ENCODE measurements at places on chromosomes 5 and 9.

GRCh38 chr5:57494104-57495098 is 11.8 kb upstream of the ACTBL2 start:
- DNase-seq = peak; percentile 38

GRCh38 chr5:80615266-80615914 is 39.1 kb upstream of the MSH3 start:
- no peak for DNase-seq

DNA sequence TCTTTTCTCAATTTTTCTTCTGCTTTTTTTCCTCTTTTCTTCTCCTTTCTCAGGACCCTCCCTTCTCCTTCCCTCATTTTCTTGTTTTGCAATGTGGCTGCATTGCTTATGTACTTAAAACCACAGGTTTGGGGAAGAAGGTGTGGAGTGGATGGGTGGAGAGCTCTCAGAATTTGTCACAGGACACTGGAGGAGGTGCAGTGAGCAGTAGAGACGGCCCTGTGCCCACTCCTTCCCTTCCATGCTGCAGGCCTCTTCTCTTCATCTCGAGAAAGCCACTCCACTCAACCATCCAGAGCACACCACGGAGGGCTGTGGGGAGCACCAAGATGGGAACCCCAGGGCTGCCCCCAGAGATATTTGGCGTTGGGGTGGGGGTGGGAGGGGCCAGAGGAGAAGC is 92.3 kb downstream of the FSTL4 start:
- DNase-seq = no peak

DNA sequence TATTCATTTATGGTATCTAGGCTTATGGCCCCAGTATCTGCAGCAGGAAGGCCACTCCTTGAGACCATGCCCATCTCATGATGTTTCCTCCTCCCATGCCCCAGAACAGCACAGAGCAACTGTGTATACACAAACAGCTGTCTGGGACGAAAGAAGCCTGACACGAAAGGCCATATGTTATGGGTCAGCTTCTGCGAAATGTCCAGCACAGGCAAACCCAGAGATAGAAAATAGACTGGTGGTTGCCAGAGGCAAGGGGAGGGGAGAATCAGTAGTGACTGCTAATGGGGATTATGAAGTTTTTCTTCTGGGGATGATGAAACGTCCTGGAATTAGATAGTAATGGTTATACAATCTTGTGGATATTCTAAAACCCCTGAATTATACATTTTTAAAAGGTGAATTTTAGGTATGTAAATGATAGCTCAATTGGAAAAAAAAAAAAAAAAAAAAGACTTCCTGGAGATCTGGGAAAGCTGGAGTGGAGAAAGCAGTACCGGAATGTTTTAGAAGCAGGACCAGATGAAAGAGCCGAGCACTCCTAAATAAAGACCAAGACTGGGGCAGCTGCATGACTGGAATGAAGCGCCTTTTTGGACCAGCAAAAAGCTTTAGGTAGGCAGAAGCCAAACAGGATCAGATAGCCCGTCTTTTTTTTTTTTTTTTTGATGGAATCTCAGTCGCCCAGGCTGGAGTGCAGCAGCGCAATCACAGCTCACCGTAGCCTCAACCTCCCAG is 29.2 kb downstream of the PCDHGC5 start:
- DNase-seq = no peak

GRCh38 chr5:165560648-165561047 is 2055.2 kb downstream of the MAT2B start:
- DNase-seq = no peak

- DNase-seq = peak; percentile 32
These were observed 1.3 kb upstream of the PHPT1 start for GRCh38 chr9:136847826-136848392.

DNA sequence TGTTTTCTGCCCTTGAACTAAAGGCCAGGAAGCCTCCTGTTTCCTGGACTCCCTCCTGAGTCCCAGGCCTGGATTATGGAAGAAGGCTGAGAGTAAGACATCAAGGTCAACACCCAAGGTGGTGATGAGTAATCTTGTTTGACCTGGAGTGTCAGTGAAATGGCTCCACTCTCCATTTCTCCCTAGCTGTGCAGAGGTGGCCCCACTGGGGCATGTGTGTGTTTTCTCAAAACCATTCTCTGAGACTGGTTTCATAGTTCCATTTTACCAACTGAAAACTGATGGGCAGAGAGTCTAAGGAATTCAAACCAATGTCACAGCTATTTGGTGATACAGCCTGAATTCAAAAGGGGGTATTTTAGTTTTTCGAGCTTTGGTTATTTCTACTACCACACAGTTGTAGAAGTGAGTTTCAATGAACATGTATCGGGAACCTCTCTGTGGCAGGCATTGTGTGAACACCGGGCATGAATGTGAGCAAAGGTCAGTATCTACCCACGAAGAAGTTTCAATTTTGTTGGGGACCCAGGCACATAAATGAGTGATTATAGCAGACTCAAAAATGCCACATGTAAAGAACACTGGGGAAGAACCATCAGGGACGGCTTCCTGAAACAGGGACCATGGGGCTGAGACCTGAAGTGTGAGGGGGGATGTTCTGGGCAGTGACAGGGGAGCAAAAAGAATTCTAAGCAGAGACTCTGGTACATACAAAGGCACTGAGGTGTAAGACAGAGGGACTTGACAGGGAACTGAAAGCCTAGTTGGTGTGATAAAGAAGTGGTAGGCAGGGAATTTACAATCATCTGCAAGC is 269.6 kb upstream of the KLF4 start:
- no peak for DNase-seq

GRCh38 chr9:112378328-112379176 is 1.4 kb upstream of the HSDL2 start:
- DNase-seq = peak; percentile 32

GRCh38 chr5:123425431-123425830 is 2.2 kb upstream of the CEP120 start:
- no peak for DNase-seq

DNA sequence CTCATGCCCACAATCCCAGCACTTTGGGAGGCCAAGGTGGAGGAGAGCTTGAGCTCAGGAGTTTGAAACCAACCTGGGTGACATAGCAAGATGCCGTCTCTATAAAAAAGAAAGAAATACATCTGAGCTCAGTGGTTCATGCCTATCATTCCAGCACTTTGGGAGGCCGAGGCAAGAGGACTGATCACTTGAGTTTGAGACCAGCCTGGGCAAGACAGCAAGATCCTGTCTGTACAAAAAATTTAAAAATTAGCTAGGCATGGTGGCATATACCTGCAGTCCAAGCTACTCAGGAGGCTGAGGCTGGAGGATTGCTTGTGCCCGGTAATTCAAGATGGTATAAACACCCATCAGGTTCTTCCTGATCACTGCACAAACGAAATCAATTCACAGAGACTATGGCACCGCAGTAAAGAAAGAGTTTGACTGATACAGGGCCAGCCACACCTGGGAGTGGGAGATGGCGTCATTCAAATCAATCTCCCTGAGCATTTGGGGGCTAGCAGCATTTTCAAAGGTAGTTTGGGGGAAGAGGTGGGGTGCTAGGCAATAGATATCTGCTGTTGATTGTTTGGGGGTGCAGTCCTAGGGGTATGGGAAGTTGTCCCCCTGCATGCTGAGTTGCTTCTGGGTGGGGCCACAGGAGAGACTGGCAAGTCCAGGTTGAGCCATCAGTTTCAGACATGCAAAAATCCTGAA is 169.2 kb downstream of the TTC39B start:
- DNase-seq = no peak

GRCh38 chr9:73348471-73348870 is 196.8 kb downstream of the ANXA1 start:
- no peak for DNase-seq

- DNase-seq = no peak
These were observed 10.6 kb upstream of the AJM1 start for GRCh38 chr9:136831720-136832104.

- DNase-seq = no peak
These were observed 107.2 kb upstream of the ZNF462 start for GRCh38 chr9:106755736-106756135.

- no peak for DNase-seq
These were observed 751.2 kb upstream of the ZNF608 start for GRCh38 chr5:125497651-125498050.

- DNase-seq = no peak
These were observed 124.6 kb downstream of the TARS1 start for GRCh38 chr5:33565324-33565723.

- DNase-seq = no peak
These were observed 998 bp downstream of the SLC23A1 start for GRCh38 chr5:139381837-139382761.

- DNase-seq = no peak
These were observed 13.7 kb upstream of the GRIA1 start for GRCh38 chr5:153476767-153477166.

- DNase-seq = no peak
These were observed 308.4 kb downstream of the MSX2 start for GRCh38 chr5:175032741-175033151.

DNA sequence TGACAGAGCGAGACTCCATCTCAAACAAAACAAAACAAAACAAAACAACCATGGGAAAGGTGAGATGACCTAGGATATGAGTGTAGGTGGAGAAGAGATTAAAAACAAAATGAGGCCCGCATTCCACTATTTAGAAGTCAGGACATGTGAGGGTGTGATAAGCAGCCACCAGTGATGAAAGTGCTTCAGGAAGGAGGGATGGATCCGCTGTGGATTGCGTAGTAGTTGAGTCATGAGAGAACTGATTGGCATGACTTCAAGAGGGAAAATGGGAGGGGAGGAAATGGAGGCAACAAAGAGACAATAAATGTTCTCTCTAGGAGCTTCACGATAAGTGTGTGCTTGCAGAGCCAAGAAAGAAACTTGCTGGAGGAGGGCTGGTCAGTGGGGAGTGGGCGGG is 367.6 kb downstream of the ARL15 start:
- no peak for DNase-seq

DNA sequence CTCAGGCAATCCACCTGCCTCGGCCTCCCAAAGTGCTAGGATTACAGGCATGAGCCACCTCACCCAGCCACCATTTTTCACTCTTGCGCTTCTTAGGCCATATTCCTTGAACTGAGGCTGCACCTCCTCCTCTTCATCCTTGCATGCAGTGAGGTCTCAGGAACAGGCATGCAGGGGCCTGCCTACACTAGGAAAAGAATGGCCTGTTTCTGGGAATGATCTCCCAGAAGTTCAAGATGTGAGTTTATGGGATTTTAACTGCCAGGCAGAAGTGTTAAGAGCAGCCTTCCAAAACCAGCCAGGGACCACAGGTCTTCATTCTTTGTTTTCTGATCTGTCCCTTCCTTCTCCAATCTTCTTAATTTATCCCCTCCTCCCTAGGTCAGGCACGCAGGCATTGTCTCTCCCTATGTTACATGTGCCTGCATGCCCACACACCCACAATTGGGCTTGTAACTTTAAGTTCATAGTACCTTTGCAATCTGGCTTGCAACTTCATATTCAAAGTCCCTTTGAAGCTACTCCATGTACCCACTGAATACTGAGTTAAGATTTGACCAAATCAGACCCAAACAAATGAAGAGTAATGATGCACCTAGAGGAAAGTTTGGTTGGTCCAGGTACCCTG is 10.5 kb upstream of the HSPA4 start:
- no peak for DNase-seq

GRCh38 chr5:41196197-41196596 is 17.1 kb downstream of the C6 start:
- DNase-seq = no peak

DNA sequence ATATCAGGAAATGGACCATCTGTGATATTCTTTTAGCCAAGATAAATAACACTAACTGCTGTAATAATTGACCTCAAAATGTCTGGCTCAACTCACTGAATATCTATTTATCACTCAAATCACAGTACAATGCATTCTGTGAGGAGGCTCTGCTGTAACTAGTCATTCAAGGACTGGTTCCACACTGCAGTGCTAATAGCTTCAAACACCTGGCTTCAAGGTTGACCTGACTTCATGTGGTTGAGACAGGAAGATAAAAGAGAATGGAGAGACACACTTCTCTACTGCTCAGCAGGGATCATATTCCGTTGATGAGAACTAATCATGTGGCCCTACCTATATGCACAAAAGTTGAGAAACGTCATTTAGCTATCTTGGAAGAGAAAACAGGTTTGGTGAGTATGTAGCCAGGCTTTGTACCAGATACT is 3.4 kb upstream of the RHOBTB3 start:
- DNase-seq = no peak

DNA sequence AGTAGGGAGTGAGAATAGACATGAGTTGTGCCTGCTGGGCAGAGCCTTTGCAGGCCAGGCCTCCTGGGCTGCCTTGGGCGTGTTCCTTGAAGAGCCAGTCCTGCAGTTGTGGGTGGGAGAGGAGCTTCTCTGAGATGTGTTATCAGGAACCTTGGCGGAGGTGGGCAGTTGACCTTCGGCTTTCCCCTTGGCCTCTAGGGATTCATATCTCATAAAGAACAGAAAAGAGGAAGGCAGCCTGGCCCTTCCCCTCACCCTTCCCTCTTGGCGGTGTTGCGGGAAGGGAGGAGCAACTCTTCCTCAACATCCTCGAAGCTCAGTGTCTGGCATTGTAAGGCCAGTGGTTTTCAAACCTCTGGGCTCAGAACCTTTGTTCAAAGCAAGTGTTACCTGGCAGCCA is 59.2 kb downstream of the DAPK1 start:
- no peak for DNase-seq

GRCh38 chr5:110085826-110086225 is 396.1 kb downstream of the MAN2A1 start:
- no peak for DNase-seq

- DNase-seq = no peak
These were observed 1.0 kb downstream of the ZDHHC11 start for GRCh38 chr5:849651-850301.

- DNase-seq = no peak
These were observed 899 bp upstream of the RAPGEF6 start for GRCh38 chr5:131635684-131636572.

DNA sequence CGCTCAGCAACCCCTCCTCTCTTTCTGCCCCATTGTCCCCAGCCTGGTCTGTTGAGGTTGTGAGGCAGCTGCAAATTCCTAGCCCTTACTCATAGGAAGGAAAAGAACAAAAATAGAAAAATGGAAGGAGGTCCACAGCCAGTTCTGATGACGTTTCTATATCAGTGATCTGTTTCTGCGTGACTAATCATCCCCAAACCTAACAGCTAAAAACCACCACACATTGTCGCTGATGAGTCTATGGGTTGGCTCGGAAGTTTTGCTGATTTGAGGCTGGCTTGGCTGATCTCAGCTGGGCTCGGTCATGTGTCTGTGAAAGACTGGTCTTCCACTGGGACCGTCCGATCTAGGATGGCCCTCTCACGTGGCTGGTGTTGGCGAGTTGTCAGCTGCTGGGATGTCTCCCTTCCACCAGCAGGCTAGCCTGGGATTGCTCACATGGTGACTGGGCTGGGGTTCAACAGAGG is 200.6 kb upstream of the ZNF618 start:
- DNase-seq = no peak

GRCh38 chr9:113131689-113132151 is 19.1 kb upstream of the SLC31A2 start:
- no peak for DNase-seq

DNA sequence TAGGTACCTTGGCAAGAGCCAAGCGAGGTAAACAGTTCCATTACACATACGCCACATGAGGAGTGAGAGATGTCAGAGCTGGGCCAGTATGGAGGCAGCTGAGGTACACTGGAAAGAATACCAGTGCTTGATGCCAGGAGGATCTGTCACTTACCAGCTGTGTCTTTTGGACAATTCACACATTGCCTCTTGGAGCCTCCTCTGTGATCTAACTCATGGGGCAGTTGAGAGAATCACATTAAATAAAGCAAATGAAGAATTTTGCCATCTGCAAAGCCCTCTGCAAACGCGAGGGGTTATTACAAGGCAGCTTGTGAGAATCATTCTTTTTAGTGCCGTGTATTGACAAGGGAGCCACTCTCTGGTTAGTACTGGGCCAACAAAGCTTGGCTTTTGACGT is 429.7 kb upstream of the KLF4 start:
- no peak for DNase-seq
